Tibial nerve (tissue), 4 donors: ENCODE measurements at places on chromosomes 12 and 14. TPM values are rescaled to one million over a fixed set of nuclear protein-coding genes. Genes with fewer than 3 reads are reported as not detected.

BEGAIN gene
- 17.0 TPM for total RNA-seq

RFX4 gene
- not detected for total RNA-seq

LRRC10 gene
- total RNA-seq, result not detected

KRT2 gene
- not detected for total RNA-seq

OASL gene
- total RNA-seq, result 0.20 TPM

CMA1 gene
- total RNA-seq, result not detected
